ENCODE measurements at places on chromosomes 3 and 15. TPM values are rescaled to one million over a fixed set of nuclear protein-coding genes. Genes with fewer than 3 reads are reported as not detected.

UROC1 gene
- total RNA-seq, result not detected

NAALADL2 gene
- 1.6 TPM for total RNA-seq

XCR1 gene
- total RNA-seq, result not detected

RUBCN gene
- 17.7 TPM for total RNA-seq

DNA sequence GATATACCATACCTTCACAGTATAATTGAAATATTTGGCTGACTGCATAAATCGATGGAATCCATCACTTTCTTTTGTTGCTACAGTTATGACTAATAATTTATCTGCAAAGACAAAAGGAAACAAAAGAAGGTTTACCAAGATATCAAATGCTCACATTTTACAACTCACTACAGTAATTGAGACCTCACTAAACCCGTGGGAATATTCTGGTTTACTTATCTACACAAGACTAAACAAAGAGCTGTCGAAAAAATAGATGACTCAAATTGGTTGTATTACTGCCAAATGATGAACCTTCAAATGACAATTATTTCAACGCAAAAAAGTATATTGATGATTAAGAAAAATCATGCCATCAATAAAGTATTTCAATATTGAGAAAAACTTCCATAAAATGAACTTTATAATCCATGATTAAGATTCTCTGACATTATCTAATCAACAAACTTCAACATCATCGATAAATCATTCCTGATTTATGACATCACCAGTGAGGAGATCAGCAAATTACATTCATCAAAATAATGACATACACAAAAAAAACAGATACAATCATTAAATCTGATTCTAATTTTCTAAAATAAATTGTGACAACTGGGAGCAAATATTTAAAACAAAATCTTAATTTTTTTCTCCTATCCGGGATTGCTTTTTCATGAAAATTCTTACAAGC lies 36.7 kb downstream of the PLOD2 start:
- no peak overlapping the region for H3K27ac ChIP-seq
- no peak for DNase-seq
- H3K27me3 ChIP-seq, result no peaks in the 10 kb centered on the region
- H3K4me3 ChIP-seq, result no peak overlapping the region

- no peak for DNase-seq
- H3K36me3 ChIP-seq, result no peaks in the 10 kb centered on the region
- H3K4me3 ChIP-seq, result no peak overlapping the region
- no peaks in the 10 kb centered on the region for H3K27me3 ChIP-seq
Measured at GRCh38 chr3:112372396-112372795, 39.4 kb downstream of the CD200 start.

DNA sequence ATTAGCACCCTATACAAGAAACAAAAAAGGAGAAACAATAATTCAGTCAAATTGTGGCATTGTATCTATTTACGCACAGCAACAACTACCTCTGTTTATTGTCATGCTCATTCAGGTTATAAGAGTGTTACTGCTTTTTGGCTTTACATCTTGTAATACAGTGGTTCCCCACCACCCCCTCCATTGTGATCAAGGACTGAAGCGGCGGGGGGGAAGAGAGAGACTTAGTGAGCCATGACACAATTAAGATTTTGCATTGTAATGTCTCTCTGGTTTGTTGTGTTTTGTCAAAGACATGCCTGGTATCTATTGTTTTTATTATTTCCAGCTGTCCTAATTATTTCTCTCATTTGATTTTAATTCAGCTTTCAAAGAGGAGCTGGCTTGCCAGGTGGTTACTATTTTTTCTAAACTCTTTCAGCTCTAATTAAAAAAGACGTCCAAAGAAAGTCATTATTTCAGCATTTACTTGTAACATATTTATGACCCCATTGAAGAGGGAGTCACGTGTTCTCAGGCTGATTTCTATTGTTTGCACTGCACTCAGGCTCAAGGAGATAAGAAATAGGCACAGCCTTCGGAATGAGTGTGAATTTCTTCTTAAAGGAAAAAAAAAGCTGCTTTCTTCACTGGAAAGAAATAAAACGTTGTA lies 234.4 kb upstream of the TBL1XR1 start:
- no peak for DNase-seq
- H3K4me3 ChIP-seq, result no peak overlapping the region
- H3K36me3 ChIP-seq, result no peaks in the 10 kb centered on the region
- H3K27ac ChIP-seq, result no peak overlapping the region

DNA sequence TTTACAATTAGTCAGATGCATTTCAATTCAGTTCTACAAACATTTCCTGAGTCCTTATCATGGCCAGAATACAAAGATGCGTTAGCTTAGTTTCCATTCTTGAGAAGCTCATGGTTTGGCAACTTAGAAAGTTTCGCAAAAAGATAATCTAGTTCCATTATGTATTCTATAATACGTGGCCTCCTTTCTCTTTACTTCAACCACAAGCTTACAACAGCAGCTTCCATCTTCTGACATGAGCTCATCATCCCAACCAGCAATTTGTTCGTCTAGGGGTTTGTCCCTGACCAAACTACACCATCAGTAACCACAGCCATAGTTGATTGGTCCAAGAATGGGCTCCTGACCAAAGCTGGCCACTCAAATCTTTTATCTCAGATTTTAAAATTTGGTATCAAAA lies 267.6 kb upstream of the TBC1D5 start:
- H3K4me1 ChIP-seq, result no peaks in the 10 kb centered on the region
- peaks cover 19% of the 10 kb centered on the region for H3K36me3 ChIP-seq
- H3K4me3 ChIP-seq, result no peak overlapping the region
